ENCODE measurements at places on chromosomes 6 and 20.
A peak's percentile ranks its signal among the peaks of the same experiment; 100 is the strongest.

DNA sequence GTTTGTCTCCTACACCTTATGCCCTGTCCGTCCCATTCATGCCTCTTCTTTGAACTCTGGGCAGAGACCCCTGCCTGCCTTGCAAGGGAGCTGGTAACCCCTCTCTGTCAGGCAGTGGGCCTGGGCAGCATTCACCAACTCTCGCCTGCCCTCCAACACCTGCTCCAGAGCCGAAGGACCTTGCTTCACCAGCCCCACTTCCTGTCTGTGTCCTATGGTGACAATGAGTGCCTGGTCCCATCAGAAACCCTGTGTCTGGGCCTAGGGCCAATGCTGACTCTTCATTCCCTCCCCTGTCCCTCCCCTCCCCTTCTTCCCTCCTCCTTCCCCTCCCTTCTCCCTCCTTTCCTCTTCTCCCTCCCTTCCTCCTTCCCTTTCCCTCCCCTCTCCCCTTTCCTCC lies 22.8 kb upstream of the PCMTD2 start:
- no peak for DNase-seq

- no peak for DNase-seq
Measured at GRCh38 chr6:101935732-101936131, 542.2 kb downstream of the GRIK2 start.

DNA sequence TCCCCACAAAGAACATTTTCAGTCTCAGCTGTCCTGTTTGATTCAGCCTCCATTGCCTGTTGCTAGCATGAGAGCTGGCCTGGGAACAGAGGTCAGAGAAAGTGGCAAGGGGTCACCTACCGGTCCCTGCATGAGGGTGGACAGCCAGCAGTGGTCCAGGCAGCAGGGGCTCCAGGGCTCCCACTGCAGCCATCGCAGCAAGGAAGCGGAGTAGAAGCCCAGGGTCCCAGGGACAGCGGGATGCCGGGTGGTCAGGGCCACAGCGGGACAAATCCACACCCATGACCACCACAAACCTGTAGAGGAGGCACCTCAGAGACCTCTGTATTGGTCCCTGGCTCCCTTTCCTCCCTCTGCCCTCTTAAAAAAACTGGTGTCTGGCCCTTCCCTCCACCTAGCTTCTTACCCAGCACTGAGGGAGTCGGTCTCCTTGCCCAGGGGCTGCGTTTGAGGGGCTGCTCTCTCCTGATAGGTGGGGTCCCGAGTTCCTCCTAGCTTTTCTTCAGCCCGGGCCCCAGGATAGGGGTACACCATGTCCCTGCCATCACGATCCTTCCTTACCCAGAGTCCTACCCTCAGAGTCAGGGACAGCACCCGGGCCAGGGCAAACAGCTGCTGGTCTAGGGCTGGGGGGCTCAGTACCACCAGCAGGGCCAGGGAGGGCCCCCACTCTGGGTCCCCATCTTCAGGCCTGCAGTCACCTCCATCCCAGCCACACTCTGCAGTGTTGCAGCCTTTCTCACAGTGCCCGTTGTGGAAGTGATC lies 8.4 kb upstream of the GPSM3 start:
- no peak for DNase-seq

DNA sequence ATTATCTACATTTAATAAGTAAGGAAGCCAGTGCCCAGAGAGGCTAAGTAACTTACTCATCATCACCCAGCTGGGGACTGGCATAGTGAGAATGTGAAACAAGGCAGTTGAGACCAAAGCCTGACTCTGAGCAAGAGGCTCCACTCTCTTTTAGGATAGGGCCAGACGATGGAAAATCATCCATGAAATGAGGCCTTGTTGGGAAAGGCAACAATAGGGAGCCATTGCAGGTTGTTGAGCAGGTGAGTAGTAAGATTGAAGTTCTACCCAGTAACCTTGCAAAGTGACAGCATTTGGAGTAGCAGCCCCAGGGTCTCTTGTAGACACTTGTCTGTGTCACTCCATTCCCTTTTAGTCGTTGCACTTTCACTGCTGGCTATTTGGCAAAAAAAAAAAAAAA lies 2.5 kb upstream of the CPNE5 start:
- DNase-seq: no peak

- DNase-seq: peak; percentile 86
Measured at GRCh38 chr6:16331384-16332174, 93.2 kb downstream of the GMPR start.

- no peak for DNase-seq
Measured at GRCh38 chr6:170003451-170004160, 252.2 kb downstream of the ERMARD start.

GRCh38 chr6:160966493-160967229 lies 24.9 kb upstream of the MAP3K4 start:
- no peak for DNase-seq

GRCh38 chr6:45896783-45897441 lies 118.7 kb downstream of the CLIC5 start:
- DNase-seq: no peak

GRCh38 chr20:57996465-57996864 lies 232.0 kb downstream of the ANKRD60 start:
- DNase-seq: no peak

GRCh38 chr6:88377976-88378568 lies 211.9 kb upstream of the CNR1 start:
- no peak for DNase-seq

DNA sequence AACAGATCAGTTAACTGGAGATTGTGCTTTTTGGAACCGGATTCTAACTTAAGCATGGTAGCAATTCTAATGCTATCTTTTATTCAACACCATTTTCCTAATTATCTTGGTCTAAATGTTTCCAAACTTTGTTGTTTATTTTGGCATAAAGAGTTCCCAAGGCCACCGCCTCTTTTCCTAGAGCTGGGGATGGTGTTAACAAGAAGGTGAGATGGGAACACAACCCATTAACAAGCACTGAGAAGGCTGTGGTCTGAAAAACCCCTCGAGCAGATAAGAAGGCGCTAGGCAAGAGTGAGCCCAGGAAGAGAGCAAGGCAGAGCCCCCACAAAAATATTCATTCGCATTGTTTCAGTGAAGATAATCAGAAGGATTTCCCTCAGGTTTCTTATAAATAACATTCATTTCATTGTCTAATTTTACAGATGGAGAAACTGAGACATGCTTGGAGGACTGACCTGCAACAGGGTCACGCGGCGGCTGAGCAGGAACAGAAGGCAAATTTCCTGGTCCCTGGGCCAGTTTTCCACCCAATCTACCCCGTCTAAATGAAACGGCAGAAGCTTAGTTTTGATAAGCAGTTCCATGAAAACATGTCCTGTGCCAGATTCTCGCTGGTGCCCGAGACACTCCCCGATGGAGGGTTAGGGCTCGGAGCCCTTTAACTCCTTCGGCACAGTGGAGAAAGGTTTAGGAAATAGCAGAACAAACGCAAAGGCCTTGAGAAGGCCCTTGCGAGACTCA lies 155.6 kb downstream of the FOXC1 start:
- DNase-seq: no peak

GRCh38 chr20:7171911-7172310 lies 404.4 kb downstream of the BMP2 start:
- DNase-seq: peak; percentile 83

DNA sequence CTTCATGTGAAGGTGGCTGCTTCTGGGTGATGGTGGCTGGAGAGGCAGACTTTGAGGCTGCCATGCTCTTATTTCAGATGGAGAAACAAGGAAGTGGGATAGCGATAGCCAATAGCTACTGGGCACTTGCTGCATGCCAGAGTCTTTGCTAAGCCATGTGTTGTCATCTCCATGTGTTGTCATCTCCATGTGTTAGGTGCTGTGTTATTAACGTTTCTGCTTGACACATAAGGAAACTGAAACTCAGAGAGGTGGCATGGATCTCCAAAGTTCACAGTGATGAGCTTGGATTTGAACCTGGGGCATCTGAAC lies 16.9 kb downstream of the KIAA1755 start:
- DNase-seq: no peak

- no peak for DNase-seq
Measured at GRCh38 chr6:43226192-43226851, 3.0 kb downstream of the DNPH1 start.

GRCh38 chr6:57074383-57074782 lies 15.6 kb upstream of the ZNF451 start:
- no peak for DNase-seq

GRCh38 chr6:36139991-36140710 lies 9.8 kb downstream of the MAPK13 start:
- DNase-seq: no peak

- no peak for DNase-seq
Measured at GRCh38 chr6:13405961-13406477, 77.7 kb upstream of the TBC1D7 start.

DNA sequence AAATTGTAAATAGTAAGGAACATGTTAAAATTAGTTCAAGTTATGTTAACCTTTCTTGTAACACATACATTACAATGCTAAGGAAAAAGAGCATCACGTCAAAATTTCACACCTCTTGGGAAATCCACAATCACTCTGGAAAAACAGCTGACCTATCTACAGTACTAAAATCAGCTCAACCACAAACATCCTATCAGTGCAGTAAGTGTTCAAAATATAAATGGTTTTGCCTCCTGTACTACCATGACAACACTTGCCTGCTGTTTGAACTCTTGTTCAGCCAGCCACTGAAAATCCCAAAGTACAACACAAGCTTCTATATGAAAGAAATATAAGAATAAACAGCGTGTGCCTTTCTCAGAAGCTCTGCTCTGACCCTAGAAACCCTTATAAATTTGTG lies 83.5 kb upstream of the PLN start:
- DNase-seq: no peak

- peak; percentile 94 for DNase-seq
Measured at GRCh38 chr6:126919947-126920346, 198.5 kb upstream of the RSPO3 start.

DNA sequence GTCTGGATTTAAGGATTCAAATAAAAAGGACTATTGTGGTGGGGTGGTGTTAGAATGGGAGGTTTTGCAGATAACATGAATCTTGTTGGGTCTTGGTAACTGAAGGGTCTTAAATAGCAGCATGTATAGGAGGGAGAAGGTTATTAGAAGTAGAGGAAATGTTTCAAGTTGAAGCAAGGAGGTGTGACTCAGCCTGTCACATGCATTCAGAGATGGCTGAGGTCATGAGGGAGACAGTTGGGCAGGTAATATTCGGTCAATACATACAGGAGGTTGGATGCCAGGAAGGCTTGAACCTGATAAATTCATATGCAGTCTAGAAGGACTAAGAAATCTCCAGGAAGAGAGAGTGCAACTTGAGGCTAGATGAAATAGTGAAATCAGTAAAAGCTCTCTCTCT lies 6.1 kb downstream of the KLHL31 start:
- no peak for DNase-seq

- peak; percentile 59 for DNase-seq
Measured at GRCh38 chr6:54579011-54579410, 267.6 kb upstream of the FAM83B start.

- DNase-seq: no peak
Measured at GRCh38 chr6:99711302-99711701, 104.7 kb downstream of the PRDM13 start.

GRCh38 chr6:166312832-166313231 lies 4.6 kb upstream of the PRR18 start:
- no peak for DNase-seq

- DNase-seq: no peak
Measured at GRCh38 chr6:67687396-67687795, 947.7 kb upstream of the ADGRB3 start.

- DNase-seq: no peak
Measured at GRCh38 chr6:125596020-125596419, 153.4 kb upstream of the HEY2 start.

GRCh38 chr6:113847447-113847846 lies 9.7 kb upstream of the MARCKS start:
- no peak for DNase-seq

GRCh38 chr20:38132910-38133501 lies 32.1 kb downstream of the TGM2 start:
- peak; percentile 25 for DNase-seq

GRCh38 chr6:81655696-81656095 lies 96.8 kb downstream of the TENT5A start:
- no peak for DNase-seq

DNA sequence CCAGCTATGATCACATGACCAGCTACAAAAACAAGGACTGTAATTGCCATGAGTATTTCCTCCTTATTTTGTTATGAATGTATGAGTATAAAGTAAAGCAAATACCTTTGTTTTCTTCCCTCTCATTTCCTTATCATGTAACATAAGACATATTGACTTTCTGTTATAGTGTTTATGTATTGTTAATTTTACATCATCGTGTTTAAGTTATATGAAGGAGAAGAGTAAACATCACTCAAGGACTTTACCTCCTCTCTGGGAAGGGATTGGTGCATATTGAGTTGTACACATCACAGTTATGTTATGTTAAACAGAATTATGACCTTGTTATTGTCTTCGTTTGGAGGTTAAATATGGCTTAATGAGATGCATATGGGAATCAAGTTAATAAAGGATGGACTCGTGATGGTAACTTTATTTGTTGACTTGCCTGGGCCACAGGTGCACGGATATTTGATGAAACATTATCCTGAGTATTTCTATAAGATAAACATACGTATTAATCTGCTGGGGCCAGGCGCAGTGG lies 57.3 kb upstream of the CNKSR3 start:
- no peak for DNase-seq

DNA sequence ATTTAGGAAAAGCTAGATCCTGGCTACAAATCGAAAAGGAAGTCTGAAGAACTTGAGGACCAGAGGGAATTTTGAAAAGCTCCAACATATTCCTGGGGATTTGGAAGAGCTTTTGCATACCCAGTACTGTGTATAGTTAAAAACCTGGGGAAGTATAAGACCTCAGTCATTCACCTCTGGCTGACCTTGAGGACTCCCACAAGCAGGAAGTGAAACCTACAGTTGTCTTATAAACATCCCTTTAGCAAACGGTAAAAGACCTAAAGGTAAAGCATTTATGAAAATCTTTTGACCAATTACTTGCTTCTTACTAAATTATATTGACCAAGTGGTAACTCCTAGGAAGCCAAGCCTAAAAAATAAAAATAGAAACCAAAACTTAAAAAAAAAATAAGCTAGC lies 175.0 kb downstream of the HAO1 start:
- DNase-seq: no peak

GRCh38 chr20:17871886-17872285 lies 96.7 kb downstream of the SNX5 start:
- DNase-seq: no peak

DNA sequence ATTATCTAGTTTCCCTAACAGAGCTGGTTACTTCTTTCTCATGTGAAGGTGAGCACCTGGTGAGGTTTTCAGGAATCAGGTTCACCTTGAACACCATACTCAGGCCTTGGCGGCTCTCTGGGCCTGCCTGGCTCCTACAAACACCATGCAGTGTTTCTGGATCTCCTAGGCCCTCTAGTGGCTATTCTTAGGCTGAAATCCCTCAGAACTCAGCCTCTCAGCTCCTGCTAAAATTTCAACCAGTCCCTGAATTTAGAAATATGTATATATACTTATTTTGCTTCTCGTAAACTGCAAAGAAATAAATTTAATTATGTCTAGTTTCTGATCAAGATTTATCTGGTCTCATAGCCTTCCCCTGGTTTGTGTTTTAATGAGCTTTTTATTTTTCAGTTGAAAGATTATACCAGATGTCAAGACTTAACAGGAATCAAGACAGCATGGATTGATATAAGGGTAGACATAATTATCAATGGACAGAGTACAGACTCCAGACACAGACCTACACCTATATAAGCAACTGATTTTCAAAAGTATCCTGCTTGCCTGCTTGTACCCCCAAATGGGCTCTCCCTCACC lies 55.9 kb downstream of the ANKEF1 start:
- peak; percentile 54 for DNase-seq
